ENCODE measurements at places on chromosomes 1 and 21.
A peak's percentile ranks its signal among the peaks of the same experiment; 100 is the strongest.

- no peak for DNase-seq
Observed at GRCh38 chr1:63401945-63402344, 34.5 kb downstream of the ALG6 start.

DNA sequence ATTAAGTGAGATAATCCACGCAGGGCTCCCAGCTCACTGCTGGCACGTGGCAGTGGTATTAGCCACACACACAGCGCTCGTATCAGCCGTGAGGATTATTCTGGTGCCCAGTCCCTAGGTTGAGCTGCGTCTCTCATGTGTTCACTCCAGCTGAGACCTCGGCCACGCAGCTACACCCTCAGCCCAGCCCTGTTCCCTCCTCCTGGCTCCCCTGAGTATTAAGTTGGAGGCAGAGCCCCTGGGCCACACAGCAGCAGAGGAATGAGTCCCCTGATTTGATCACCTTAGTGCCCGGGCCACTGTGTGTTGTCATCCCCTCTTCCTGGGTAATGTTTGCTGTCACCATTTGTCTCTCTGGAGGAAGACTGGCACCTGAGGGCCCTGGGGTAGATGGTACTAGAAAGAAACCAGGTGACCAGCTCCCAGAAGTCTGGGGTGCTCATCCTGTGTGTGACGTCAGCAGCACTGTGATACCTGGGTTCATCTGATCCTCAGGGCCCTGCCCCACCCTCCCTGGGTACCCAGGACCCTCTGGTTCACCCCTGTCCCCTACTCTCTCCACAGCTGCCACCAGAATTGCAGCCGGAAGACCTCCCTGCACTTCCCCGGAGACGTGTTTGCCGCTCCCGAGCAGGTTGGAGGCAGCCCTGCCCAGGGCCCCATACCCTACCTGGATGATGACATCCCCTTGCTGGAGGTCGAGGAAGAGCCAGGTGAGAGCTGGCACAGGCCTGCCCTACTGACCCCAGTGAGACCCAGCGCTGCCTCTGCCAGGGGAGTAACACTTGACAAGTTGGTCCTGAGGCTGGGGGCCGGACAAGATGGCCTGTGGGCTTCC lies 40.1 kb downstream of the DISP3 start:
- no peak for DNase-seq

GRCh38 chr1:33599516-33600115 lies 127.2 kb downstream of the ZSCAN20 start:
- DNase-seq = no peak

DNA sequence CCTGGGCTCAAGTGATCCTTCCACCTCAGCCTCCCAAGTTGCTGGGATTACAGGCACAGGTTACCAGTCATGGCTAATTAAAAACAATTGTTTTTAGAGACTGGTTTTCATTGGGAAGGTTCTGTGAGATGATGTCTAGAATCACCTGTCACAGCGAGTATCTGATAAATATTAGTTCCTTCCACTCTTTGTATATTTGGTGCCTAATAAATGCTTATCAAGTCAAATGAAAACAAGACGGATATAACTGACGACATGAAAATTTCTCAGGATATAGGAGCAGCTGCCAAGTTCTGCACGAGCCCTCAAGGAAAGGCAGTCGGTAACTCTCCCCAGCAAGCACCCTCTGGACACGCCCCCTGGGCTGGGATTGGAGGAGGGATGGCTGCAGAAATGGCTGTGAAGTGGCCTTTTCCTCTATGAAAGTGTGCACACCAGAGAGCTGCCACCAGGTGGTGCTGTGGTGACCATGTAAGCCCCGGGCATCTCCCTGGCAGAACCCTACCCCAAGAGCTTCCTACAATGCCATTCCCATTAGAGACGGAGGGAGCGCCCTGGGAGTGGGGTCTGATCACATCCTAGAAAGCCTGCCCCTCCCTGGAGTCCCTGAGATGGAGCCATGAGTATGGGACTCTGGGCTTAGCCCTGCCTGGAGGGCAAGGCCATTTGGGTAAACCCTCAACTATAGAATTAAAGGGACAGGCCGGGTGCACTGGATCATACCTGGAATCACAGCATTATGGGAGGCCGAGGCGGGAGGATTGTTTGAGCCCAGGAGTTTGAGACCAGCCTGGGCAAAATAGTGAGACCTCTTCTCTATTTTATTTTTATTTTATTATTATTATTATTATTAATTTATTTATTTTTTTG lies 50.9 kb downstream of the HTR6 start:
- DNase-seq = peak; percentile 68

DNA sequence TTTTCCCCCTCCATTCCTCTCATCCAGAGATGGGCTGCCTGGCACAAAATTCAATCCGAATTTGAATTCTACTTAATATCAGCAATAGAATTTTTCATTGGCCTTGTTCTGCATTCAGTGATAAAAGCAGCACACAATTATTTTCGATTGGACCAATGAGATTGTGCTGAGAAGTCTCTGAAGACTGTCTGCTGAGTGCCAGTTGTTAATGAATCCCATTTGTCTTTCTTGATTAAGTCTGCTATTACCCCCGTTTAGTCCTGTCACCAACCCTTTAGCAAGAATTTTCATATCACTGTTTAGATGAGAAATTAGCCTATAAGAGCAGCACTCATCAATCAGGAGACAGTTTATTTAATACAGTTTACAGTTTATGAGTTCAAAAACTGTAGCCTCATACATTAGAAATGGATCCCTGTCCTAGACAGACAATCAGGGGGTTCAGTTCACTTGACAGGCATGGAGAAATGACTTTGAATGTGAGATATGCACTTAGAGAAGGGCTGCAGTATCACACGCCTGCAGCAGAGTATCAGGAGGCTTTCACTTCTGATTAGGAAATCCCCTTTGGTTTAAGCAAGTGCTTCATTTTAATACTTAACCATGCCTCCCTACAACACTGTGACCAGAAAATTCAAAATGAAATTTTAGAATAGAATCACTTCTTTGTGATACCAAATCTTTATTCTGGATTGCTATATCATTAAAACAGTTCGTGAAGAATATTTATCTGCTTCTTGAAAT lies 304.7 kb upstream of the PTBP2 start:
- DNase-seq = no peak

DNA sequence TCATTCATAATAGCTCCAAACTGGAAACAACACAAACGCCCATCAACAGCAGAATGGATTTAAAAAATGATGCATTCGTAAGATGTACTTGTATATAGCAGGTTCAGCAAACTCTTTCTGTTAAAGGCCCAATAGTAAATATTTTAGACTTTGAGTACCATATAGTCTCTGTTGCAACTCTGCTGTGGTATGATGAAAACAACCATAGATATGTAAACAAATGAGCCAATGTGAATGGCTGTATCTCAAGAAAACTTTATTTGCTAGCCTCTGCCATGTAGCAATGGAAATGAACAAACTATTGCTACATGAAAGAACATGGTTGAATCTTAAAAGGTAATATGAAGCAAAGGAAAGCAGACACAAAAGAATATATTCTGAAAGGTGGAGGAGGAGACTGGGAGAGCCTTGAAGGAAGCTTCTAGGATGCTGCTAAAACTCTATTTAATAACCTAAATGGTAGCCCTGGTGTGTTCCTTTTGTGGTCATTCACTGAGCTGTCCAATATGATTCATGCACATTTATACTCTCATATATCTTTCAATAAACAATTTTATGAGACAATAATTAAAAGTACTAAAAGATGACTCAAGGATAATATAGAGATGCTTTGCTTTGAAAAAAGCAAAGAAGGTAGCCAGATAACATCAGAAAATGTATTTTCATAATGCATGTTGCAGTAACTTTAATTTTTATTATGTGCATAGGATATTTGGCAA lies 29.1 kb upstream of the FMO3 start:
- DNase-seq = no peak

DNA sequence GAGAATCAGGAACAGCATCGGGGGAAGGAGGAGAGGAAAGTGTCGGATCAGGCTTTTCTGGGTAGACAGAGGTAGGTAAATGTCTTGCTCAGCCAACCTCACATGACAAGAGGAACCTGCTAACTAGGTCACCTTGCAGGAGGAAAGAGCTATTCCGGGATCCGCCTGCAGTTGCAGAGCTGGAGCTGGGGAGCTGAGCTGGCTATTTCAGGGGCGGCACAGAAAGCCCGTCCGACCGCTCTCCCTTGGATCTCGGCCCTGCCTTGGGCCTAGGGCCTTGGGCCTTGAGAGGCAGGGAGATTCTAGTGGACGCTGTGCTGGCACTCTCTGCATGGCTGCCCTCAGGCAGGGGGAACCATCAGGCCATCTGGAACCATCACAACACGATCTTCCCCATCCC lies 56.5 kb upstream of the CTPS1 start:
- no peak for DNase-seq

- DNase-seq = peak; percentile 13
Observed at GRCh38 chr1:223143537-223144248, 645 bp upstream of the TLR5 start.

DNA sequence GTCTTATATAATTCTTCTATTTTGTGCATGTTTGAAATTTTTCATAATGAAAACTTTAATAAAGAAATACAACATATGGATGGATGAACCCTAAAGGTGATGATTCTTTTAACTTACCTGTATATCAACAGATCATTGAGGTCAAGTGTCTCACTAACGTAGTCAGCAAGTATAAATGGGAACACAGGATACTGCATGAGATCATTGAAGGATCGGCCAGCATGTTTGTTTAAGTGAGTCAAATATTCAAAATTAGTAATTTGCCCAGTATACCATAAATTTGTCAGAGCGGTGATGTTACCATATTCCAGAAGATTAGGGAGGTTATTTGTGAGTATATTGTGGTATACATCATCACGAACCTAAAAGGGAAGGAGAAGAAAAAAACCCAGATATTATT lies 71.0 kb upstream of the GNG4 start:
- no peak for DNase-seq

- no peak for DNase-seq
Observed at GRCh38 chr1:74753104-74753503, 20.2 kb downstream of the TYW3 start.

DNA sequence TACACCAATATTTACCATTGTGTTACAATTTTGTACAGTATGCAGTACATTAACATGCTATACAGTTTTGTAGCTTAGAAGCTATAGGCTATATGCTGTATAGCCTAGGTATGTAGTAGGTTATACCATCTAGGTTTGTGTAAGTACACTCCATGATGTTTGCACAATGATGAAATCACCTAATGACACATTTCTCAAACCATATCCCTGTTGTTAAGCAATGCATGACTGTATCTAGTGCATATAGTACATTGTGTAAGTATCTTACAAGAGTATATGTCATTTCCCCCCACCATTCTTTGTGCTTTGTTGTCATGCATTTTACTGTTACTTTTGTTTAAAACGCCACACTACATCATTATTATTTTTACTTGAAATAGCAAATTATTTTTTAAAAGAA lies 65.7 kb upstream of the RNF11 start:
- no peak for DNase-seq

DNA sequence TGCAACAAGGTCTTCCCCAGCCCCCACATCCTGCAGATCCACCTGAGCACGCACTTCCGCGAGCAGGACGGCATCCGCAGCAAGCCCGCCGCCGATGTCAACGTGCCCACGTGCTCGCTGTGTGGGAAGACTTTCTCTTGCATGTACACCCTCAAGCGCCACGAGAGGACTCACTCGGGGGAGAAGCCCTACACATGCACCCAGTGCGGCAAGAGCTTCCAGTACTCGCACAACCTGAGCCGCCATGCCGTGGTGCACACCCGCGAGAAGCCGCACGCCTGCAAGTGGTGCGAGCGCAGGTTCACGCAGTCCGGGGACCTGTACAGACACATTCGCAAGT lies 3.8 kb downstream of the ZBTB18 start:
- no peak for DNase-seq

DNA sequence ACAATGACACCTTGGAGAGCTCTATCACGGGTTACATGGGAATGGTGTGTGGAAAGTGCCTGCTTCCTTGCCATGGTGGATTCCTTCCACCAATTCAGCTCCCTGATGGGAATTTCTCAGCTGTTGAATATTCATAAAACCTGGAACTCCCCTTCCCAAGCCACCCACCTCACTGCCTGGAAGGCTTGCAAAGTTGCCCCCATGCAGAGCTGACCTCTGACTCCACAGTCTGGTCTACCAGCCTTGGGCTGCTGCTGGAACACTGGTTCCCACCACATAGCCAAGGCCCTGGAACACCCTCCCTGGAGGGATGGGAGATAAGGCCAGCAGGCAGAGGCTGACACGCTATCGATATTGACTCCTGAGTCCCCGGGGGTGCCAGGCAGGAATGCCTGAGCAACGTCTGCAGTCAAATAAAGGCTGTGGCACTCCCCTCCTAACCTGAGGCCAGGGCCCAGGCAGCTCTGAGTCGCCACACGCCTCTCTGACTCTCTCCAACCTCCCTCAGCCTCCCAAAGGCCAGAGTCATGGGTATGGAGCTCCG lies 8.8 kb downstream of the CCDC24 start:
- DNase-seq = no peak

- peak; percentile 67 for DNase-seq
Observed at GRCh38 chr21:29299046-29299915, 559 bp downstream of the BACH1 start.

DNA sequence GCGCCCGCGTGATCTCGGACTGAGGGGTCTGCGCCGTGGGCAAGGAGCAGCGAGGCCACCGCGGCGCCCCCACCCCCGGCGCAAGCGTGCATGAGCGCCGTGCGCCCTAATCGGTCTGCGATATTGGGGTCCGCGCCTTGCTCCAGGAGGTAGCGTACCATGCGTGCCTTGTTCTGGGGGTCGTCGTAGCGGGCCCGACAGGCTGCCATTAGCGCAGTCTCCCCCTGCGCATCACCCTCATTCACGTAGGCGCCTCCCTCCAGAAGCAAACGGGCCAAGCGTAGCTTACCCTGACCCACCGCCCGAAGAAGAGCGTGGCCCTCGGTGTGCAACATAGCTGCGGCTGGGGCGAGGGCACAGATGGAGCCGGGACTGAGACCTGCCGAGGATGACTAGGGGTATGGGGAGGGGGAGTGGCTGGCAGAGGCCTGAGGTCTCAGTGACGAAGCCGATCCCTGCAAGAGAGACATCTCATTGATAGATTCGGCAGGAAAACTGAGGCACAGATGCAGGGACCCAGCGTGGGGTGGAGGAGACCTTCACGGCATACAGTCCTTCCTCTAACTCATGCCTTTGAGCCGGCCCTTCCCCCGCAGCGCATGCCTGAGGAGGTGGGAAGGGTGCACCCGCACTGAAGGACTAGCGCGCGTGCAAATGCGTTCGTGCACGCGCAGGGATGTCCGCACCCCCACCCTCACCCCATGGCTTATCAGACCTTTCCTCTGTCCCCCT lies 2.8 kb downstream of the ANKRD34A start:
- DNase-seq = peak; percentile 24

GRCh38 chr1:116731439-116731838 lies 22.8 kb upstream of the CD2 start:
- DNase-seq = no peak

DNA sequence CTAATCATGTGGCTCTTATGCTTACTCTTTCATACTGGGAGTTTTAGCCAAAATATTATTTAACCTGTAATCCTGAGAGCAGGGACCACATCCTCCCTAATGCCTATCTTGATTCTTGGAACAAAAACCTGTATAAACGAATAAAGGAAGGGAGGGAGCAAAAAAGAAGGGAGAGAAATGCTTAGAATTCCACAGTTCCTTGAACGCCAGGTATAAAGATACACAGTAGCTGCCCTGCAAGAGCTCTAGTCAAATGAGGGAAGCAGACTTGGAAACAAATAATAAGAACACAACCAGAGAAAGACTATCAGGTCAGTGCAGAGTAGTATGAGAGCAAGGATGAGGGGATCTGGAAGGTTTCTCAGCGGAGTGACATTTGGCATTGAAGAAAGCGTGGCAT lies 116.3 kb downstream of the SLC30A10 start:
- DNase-seq = no peak

All from central memory CD4-positive, alpha-beta T cell (primary cell).